Aorta (tissue), 5 donors: ENCODE measurements at places on chromosomes 6 and 20. TPM values are rescaled to one million over a fixed set of nuclear protein-coding genes. Genes with fewer than 3 reads are reported as not detected.

Gene GUCA1A
- not detected for polyA plus RNA-seq

GRCh38 chr6:87939776-87940175 lies 107.9 kb upstream of the SPACA1 start:
- DNase-seq = no peak
- H3K4me1 ChIP-seq = no peaks in the 10 kb centered on the region
- H3K27ac ChIP-seq = no peak overlapping the region
- H3K4me3 ChIP-seq = no peak overlapping the region

GRCh38 chr20:19433371-19434350 lies 221.2 kb downstream of the SLC24A3 start:
- H3K27ac ChIP-seq = no peak overlapping the region
- no peaks in the 10 kb centered on the region for H3K36me3 ChIP-seq
- DNase-seq = no peak

- no peak overlapping the region for H3K27ac ChIP-seq
- no peak for DNase-seq
- H3K36me3 ChIP-seq = no peaks in the 10 kb centered on the region
- no peaks in the 10 kb centered on the region for H3K4me1 ChIP-seq
Observed at GRCh38 chr6:50202766-50203165, 153.0 kb upstream of the DEFB112 start.

DNA sequence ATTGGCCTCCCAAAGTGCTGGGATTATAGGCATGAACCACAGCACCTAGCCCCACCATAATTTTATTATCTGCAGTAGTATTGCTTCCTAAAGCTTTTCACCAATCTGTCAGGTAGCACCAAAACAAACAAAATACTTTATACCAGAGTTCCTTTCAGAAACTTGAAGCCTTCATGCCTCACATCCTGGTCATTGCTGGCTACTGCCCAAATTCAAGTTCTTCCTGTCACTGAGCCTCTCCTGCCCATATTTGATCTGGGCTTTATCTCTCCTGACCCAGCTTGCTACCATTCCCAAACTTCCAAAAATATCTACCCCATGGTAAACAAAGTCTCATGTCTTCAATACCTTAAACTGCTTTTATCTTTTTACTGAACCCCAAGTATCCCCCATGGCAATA lies 34.9 kb upstream of the DST start:
- no peak overlapping the region for H3K4me3 ChIP-seq
- no peak for DNase-seq
- peaks cover 6% of the 10 kb centered on the region for H3K4me1 ChIP-seq
